HCEC 1CT (cell line): ENCODE measurements at places on chromosomes 1 and 21.
A peak's percentile ranks its signal among the peaks of the same experiment; 100 is the strongest.

- DNase-seq: no peak
Measured at GRCh38 chr1:214702556-214702955, 99.6 kb downstream of the CENPF start.

DNA sequence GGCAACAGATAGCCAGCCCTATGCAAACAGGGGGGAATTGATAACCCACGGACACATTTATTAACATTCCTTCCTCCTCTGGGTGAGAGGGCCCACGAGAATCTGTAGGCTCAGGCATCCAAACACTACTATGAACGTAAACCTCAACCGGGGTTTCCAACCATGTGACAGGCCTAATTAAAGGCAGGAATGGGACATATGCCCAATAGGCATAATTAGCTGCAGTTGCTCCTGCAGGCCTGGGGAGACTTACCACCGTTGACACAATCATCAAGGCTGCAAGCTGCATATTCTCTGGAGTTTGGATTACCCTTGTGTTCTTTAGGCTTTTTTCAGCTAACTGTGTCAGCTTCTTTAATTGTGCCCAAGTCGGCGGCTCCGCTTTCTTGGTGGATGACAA is 22.2 kb upstream of the GBP1 start:
- no peak for DNase-seq

DNA sequence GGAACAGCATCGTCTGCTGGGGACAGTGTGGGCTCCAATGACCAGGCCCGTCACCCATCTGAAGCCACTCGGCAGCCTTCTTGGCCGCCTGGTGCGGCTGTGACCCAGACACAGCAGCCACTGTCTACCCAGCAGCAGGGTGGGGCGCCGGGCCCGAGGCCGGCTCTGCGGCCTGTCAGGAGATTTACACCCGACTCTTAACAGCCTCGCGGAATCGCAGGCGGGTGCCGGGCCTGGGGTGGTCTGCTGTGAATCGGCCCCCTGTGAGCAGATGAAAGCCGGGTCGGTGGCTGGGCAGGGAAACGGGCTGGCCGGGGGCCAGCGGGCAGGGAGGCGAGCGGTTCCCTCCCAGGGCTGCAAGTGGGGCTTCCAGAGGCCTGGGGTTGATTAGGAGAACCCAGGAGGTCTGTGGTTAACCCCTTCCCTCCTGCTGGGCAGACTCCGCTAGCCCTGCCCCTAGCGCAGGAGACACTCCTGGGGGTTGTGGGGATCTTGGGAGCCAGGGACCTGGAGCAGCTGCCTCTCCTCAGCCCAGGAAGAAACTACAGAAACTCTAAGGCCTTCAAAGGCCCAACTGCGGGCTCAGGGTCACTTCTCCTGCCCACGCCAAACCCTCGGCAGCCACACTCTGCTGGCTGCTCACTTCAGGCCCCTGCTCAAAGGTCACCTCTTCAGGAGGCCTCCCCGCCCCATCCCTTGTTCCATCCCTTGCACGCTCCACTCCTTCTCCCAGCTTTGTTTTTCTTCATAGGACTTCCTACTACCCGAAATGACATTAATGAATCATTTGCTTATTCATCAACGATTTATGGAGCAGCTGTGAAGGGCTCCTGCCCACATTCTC is 15.6 kb downstream of the RUNX3 start:
- peak; percentile 53 for DNase-seq

- no peak for DNase-seq
Measured at GRCh38 chr1:206757524-206758266, 12.9 kb upstream of the IL19 start.

DNA sequence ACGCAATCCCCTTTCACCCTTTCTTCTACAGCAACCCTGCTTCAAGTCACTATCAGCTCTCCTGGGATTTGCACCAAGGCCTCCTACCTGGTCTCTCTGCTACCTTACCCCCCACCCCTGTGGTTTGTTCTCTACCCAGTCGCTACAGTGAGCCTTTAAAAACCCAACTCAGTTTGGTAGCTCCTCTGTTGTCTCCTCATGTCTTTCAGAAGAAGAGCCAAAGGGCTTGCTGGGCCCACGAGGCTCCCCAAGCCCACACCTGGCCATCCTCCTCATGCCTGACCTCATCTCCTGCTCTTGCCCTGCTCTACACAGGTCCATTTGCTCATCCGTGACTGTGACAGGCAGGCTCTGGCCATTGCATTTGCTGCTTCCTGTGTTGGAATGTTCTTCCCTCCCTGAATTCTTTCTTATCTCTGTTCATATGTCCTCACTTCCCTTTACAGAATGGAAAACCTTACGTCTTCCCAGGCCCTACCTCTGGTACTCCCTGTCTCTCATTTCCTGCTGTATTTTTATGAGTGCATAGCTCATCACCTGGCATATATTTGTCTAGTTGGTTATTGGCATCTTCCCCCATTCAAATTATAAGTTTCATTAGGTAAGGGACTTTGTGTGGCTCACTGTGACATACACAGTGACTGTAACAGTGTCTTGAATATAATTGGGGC is 3.3 kb downstream of the RGS16 start:
- DNase-seq: no peak

DNA sequence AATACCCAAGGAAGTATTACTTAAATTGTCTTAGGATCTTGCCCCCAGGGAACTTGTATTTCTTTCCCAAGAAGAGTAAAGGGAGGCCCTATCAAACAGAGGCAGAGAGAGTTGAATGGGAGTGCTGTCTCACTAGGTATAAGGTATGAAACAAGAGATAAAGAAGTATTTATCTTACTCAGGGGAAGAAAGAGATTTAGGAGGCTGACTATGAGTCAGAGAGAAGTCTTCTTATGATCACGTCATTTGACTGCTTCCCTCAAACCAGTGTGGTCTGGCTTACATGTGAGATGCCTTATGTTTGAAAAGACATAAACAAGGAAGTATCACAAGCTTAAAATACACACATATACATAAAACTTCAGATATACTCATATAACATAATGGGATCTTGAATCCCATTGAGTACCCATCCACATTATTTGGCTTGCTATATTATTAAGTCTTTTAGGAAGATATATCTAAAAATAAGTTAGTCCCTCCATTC is 29.6 kb downstream of the DUSP10 start:
- DNase-seq: peak; percentile 89

DNA sequence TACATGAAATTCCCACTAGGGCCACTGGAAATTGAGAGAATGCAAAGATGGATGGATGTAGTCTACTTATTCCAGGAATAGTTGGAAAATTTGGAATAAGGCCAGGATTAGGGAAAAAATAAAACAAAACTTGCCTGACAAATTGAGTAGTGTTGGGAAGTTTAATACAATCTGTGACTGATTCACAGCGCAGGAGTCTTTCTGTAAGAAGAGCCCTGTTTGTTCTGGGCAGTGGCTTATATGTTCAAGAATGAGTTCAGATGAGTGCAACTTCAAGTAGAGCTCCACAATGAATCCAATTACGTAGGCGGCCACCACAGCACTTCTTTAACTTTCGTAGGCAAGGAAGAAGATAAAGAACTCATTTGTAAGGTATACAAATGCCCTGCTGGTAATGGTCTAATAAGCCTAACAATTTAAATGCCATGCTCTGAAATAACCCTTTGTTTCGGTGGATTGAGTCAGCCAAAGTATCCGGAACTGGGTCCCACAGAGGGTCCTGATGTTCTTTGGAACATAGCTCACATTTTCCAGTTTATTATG is 47.1 kb upstream of the KCNE1 start:
- DNase-seq: no peak

- no peak for DNase-seq
Measured at GRCh38 chr1:224650290-224650689, 34.2 kb downstream of the CNIH3 start.

GRCh38 chr1:21657456-21658190 is 11.5 kb downstream of the RAP1GAP start:
- DNase-seq: no peak

DNA sequence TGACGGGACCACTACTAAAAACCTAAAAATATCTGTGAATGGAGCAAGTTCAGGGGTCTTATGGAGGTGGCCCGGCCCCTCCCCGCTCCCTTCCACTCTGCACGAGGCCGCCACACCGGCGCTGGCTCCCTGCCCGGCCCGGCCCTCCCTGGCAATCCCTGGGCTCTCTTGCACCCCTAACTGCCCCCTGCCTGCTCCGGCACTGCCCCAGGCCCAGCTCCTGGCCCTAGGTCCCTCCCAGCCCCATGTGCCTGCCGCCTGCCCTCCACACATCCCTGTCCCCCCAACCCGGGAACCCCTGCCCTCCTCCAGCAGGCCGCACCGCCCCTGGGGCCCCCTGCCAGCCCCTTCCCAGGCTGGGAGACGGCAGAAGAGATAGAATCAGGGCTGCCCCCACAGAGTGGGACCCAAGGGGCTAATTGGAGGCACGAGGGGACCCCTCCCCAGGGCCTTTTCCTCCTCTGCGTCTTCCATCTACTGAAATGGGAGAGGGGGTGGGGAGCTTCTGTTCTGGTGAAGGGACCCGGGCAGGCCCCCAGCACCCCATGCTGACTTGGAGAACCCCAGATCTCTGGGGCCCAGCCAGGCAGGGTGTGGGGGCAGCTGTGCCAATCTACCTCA is 9.3 kb upstream of the CTRC start:
- no peak for DNase-seq

DNA sequence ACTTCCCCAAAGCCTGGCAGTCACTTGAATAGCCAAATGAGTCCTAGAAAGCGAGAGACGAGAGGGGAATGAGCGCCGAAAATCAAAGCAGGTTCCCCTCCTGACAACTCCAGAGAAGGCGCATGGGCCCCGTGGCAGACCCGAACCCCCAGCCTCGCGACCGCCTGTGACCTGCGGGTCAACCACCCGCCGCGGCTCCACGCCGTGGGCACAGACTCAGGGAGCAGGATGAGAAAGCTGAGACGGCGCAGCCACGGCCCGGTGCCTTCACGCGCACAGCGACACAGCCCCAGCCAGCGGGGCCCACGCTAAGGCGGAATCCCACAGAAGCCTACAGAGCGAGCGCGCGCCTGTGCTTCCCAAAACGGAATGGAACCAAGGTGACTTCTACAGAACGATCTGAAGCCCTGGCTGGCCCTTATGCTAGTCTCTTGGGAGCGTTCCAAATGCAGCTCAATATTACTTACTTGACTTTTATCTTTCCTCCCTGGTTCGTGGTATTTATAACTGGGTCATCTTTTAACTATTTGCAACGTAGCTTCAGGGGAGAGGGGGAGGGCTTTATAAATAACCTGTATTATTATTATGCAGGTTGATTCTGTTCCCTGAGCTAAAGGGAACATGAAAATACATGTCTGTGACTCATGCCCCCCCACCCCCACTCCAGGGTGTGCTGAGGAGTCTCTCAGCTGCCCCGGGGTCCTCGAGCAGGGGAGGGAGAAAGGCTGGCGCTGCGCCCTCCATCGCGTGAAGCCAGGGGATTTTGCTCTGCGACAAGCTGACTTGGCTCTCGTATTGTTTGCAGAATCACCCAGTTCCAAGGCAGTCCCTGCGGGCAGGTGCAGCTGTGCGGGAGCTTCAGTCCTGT is 1.7 kb downstream of the TSPEAR start:
- no peak for DNase-seq

GRCh38 chr1:116706841-116707240 is 39.3 kb upstream of the IGSF3 start:
- no peak for DNase-seq

GRCh38 chr1:176177764-176178163 is 29.3 kb downstream of the COP1 start:
- DNase-seq: no peak
